Osteoblast (primary cell): ENCODE measurements at places on chromosomes 12 and 14. TPM values are rescaled to one million over a fixed set of nuclear protein-coding genes. Genes with fewer than 3 reads are reported as not detected.

The P2RX2 gene
- total RNA-seq, result not detected in 2 replicates

- peak; percentile 95 for DNase-seq
Observed at GRCh38 chr14:24425704-24426103, 3.8 kb downstream of the CBLN3 start.

DNA sequence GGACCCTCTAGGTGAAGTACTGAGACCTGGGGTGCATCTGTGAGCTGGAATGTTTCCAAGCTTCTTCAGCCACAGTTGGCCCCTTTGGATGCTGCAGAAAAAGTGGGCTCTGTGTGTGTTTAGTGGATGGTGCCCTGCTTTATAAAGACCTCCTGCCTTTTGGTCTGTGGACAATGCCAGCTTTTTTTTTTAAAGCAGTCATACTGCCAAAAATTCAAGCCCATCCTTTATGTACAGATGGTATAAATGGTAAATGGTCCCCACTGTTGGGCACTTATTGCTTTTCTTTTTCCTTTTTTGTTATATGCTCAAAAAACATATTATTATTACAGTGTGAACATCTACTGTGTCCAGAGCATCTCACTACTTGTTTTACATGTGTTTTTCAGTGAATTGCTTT is 81.1 kb downstream of the SMOC1 start:
- DNase-seq, result no peak

GRCh38 chr12:122473543-122474323 is 27.0 kb downstream of the ZCCHC8 start:
- DNase-seq, result peak; percentile 76

DNA sequence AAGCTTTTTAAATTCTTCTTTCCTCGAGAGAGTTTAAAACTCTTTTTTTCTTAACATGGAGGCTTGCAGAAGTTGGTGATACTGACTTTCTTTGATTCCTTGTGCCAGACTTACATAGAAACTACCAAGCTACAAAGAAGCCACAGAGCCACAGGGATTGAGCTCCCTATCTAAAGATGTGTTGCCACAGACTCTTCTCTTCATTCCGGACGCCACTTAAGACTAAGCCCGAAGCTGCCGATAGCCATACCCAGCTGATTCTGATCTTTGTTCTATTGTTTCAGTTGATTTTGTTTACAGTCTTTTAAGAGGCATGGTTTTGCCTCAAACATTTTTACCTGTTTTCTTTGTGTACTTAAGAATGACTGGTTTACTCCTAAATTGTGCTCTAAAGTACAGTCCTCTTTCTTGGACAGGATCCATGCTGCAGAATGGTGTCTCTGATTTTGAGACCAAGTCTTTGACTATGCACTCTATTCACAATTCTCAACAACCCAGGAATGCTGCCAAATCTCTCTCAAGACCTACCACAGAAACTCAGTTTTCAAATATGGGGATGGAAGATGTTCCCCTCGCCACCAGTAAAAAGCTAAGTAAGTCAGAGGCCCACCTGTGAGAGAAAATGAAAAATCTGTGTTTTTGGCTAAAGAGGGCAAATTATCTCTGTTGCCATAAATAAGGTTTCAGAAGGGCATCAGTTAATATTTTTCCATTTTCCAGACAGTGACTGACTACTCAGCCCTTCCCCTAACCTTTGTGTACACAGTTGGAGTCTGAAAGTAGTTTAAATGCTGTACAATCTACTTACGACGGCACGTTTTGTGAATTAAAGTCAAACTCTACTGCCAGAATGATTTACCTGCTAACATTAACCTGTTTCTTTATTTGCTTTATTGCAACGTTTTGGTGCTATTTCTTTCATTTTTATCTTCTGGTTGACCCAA is 42.1 kb upstream of the KCNH3 start:
- DNase-seq, result no peak

The DPY19L2 gene
- 1.1 and 2.7 TPM in 2 replicates for total RNA-seq

The IL22 gene
- not detected in 2 replicates for total RNA-seq

DNA sequence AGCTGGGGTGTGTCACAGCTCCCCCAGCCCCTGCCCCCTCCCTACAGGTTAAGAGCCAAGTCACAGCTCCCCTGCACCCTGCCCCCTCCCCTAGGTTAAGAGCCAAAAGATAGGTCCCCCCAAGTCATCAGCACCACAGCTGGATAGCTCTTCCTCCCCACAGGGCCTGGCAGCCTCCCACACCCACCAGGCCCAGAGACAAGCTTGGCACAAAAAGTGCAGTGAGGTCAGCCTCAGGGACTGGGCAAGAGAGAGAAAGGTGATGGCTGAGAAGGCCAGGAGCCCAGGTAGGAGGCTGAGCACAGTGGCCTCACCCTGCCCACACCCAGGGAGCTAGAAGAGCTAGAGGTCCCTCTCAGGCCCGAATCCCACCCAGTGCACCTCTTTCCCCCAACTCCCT is 8.7 kb downstream of the ITGA7 start:
- DNase-seq, result peak; percentile 41

The OR6C4 gene
- total RNA-seq, result not detected in 2 replicates

GRCh38 chr12:3523058-3523457 is 32.1 kb downstream of the PRMT8 start:
- no peak for DNase-seq

GRCh38 chr12:107406932-107407331 is 278.7 kb upstream of the PWP1 start:
- DNase-seq, result no peak

DNA sequence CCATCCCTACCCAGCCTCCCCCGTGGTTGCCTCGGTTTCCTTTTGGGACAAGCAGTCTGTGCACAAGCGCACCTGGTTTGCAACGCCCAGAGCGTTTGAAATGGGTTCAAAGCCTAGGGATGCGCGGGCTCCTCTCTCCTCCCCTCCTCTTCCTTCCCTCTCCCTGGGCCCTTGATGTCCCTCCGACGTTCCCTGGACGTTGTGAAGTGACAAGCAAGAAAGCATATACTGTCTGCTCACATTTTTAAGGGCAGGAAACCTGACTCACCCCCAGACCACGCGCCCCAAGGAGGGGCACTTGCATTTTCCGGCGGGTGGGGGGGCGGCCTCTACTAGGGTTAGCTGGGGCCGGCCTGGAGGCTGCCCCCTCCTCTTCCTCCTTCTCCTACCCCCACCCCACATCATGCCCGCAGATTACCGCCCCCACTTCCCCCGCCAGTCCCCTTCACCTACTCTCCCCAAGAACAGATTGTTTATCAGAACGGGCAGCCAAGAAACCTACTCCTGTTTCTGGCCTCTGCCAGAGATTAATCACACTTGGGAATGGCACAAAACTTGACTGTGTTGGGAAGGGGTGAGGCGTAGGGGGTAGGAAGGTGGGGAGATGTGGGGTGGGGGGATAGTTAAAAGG is 9.5 kb upstream of the IRF2BPL start:
- DNase-seq, result peak; percentile 60

DNA sequence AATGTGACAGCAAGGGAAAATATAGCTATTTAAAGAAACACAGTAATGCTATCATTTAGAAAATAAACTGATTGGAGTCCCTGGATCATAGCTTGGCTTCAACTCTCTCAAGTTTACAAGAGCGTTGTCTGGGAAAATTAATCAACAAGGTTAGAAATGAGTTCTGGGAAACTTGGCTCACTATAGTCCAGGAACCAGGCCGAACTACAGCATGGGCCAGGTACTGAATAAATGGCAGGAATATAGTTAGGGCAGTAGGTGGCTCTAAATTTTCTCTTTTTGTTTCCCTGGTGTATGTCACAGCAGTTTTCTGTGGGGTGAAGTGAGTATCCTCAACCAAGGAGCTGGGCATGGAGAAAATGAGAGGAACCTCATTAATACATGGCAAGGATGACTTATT is 72.4 kb downstream of the PLBD1 start:
- no peak for DNase-seq

- DNase-seq, result peak; percentile 82
Observed at GRCh38 chr14:64880221-64881121, 764 bp upstream of the SPTB start.

The PPFIA2 gene
- total RNA-seq, result 3.3 and 4.7 TPM in 2 replicates

DNA sequence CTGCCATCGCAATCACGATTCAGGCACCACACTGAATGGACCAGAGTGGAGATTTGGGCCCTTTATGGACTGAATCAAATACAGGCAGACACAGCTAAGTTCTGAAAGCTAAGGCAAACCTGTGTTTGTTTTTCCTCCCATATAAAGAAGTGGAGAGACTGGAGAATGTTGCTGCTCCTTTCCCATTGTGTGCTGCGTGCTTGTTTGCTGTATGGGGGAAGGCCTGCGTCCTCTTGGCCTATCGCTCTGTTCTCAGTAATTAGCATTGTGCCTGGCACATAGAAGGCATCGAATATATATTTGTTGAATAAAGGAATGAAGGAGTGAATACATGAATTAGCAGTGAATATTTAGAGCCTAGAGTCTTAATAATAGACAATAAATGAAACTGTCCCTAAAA is 12.4 kb downstream of the ST8SIA1 start:
- DNase-seq, result no peak

The GARIN6 gene
- not detected in 2 replicates for total RNA-seq

The TAC3 gene
- total RNA-seq, result not detected in 2 replicates

The TSPAN8 gene
- under 0.01 TPM in 1 of 2 replicates, not detected in the other for total RNA-seq

- DNase-seq, result peak; percentile 68
Observed at GRCh38 chr12:108613548-108613947, 15.7 kb upstream of the TMEM119 start.

DNA sequence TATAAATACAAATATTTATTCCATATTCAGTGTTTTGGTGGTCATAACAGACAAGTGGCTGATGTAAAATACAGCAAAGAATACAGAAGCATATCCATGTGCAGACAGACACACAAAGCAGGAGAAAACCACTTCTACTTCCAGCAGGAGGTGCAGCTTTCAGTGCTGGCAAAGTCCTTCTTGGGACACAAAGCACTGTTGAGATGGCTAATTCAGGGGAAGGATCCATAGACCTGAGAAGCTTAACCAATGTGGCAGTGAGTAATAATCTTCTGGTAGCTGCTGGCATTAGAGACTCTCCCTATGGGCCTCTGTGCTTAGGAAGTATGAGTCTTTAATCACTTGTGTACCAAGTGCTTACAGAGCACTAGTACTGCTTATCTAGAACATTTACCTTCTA is 26.8 kb downstream of the AMN1 start:
- DNase-seq, result peak; percentile 54

The DLK1 gene
- not detected in 2 replicates for total RNA-seq

GRCh38 chr14:52355016-52355431 is 40.9 kb downstream of the PTGER2 start:
- no peak for DNase-seq

The TSPAN9 gene
- total RNA-seq, result 12.1 and 13.0 TPM in 2 replicates
